ENCODE measurements at places on chromosomes 11 and 22.

DNA sequence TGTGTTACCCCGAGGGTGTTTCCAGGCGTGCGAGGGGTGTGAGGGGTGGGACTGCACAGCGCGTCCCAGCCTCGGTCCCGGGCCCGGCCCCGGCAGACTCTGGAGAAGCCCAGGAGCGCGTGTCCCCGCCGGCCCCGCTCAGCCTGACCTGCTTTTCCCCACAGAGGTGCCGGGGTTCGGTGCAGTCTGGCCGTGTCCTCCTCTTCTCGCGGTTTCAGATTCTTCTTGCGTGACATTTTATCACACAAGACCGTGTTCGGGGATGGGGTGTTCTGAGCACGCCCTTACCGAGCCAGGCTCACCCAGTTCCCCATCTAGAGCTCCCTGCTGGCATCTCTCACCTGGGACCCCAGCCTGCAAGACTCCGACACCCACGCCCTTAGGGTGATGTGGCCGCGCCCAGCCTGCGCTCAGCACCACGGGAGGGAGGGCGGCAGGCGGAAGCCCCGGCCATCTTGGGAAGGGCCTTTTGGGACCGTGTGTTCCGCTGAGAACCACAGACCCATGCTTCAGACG lies 775.6 kb downstream of the BRD1 start:
- DNase-seq: no peak

DNA sequence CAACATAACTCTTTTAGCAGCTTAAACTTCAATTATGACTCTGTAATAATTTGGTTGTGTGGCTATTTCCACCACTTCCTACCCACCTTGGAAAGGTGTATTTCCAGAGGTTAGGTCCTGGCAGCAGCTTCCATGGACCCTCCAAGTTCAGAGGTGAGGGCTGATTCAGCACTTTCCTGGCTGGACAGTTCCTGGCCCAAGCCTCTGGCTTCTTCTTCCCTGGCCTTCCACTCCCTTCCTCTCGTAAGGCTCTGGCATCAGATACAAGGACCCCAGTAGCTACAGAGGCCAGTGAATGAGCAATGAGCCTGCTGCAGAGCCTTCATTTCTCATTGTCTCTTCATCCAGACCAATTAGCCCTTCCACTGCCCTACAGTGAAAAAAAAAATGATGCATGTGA lies 98.1 kb upstream of the KIRREL3 start:
- DNase-seq: no peak

GRCh38 chr11:92762121-92762540 lies 207.3 kb upstream of the MTNR1B start:
- DNase-seq: no peak

DNA sequence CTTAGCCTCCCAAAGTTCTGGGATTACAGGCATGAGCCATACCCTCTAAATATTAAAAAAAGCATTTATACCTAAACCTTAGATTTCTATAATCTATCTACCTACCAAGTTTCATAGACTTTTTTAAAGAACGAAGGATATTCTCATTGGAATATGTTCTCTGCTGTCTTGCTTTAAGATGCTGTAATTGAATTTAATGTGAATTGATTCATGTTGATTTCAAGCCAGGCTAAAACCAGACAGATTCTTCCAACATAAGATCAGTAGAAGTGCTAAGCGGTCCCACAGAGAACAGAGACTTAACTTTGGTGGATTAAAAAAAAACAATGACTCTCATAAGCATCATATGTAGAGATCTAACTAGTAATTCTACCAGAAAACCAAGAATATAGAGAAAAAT lies 14.2 kb downstream of the KREMEN1 start:
- DNase-seq: no peak

- DNase-seq: no peak
Observed at GRCh38 chr11:134062265-134063123, 6.4 kb upstream of the JAM3 start.

- DNase-seq: no peak
Observed at GRCh38 chr22:20853236-20853660, 5.4 kb downstream of the PI4KA start.

DNA sequence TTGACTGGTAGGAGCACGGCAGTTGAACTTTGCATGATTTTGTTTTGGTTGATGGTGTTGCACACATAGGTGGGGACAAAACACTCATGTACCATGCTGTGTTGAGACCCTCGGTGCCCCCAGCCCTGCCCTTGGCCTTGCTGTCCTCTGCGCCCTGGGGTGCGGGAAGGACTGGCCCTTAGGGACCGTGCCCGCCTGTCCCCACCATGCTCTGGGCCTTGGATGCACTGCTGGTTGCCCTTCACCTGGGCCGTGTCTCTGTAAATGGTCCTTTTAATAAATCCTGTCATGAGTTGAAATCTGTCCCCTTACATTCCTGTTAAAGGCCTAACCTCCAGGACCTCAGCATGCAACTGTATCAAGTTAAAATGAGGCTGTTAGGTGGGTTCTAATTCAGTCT lies 102.3 kb upstream of the ANO1 start:
- DNase-seq: no peak

- DNase-seq: no peak
Observed at GRCh38 chr11:43947003-43947500, 4.6 kb downstream of the C11orf96 start.

- no peak for DNase-seq
Observed at GRCh38 chr11:117882311-117882905, 6.0 kb upstream of the FXYD6 start.

- no peak for DNase-seq
Observed at GRCh38 chr22:32754413-32755041, 47.0 kb upstream of the TIMP3 start.

- DNase-seq: no peak
Observed at GRCh38 chr11:130522284-130522961, 74.0 kb downstream of the ADAMTS15 start.

DNA sequence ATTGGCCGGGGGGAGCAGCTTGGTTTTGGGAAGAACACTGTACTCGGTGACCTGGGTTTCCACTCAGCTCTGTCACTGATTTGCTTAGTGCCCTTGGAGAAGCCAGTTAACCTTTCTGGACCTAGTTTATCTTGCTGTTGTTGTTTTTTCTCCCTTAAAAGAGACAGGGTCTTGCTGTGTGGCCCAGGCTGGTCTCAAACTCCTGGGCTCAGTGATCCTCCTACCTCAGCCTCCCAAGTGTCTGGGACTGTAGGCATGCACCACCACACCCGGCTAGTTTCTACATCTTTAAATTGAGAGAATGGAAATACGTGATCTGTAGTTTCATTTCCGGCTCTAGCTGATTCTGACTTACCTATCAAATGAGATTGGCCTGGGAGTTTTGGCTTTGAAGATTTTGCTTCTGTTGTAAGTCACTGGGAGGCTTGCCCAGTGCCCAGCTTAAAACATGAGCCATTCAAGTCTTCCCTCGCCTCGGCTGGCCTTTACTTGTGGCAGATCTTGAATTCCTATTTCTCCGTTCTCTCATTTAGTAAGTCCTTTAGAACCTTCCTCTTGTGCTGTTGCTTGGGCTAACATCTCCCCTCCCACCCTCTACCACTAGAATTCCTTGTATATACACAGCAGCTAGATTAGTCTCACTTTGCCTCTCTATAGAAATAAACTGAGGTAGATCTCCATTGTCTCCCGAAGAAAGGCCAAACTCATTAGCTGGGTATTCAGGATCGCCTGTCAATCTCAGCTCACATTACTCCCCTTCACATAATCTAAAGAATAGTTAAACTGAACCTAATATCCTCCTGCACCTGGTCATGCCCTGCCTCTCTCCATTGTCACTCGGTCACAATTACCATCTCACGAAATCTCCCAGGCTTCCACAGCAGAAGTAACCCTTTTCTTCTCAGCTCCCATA lies 87.7 kb upstream of the SLC25A18 start:
- DNase-seq: no peak

- DNase-seq: no peak
Observed at GRCh38 chr11:76241243-76242000, 35.1 kb upstream of the WNT11 start.

DNA sequence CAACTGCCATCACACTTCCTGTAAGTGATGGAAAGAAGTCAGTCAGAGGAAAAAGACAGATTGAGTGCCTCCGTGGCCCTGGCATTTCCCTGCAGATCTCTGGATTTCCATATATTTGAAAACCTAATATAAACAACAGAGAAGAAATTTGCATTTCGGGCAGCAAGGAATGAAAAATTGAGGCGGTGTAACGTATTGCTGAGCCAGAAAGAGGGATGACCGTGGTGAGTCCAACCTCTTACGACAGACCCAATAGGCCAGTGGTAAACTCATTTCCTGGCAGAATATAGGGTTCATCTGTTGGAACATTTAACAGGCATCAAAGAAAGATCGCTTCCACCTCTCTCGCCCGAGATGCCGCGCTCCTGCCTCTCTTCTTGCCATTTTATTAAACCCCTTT lies 336.5 kb downstream of the MIAT start:
- no peak for DNase-seq

DNA sequence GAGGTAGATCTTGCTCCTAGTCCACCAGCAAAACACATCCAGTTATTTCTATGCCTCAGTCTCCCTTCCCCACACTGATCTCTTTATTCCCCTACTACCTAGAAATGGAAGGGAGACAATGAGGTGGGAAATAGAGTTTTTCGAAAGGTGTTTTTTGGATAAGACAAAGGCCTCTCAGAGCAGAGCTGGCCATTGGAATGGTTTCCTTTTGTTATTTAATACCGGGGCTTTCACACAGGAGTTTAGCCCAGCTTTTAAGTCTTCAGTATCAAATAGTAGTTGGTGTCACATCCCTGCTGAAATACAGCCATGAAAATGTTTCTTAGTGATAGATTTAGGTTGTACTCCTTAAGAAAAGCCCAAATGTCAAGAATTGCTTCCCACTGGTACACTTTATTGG lies 65.4 kb upstream of the B3GAT1 start:
- DNase-seq: no peak

DNA sequence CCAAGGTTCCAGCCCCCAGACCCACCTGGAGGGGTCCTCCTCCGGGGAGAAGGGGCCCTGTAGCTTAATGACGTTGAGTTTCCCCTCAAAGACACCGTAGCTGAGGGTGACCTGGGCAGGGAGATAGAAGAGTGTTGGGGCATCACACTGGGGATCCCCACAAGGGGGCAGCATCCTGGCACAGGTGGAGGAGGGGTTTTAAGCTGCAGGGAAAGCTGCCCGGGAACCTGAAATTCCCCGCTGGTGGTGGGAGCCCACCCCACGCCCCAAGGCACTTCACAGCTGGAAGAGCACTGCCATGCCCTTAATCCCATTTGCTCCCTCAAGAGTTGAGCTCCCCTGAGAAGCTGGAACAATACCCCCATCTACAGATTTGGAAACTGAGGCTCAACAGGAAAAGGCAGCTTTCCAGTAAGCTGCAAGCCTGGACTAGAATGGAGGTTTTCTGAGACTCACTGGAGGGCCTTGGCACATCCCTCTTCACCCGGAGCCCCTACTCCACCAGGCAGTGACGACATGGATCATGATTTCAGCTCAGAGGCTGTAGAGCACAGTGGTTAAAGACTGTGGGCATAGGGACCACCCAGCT lies 13.7 kb downstream of the MFNG start:
- DNase-seq: peak; percentile 52

- DNase-seq: no peak
Observed at GRCh38 chr11:43467958-43468357, 109.2 kb downstream of the TTC17 start.

DNA sequence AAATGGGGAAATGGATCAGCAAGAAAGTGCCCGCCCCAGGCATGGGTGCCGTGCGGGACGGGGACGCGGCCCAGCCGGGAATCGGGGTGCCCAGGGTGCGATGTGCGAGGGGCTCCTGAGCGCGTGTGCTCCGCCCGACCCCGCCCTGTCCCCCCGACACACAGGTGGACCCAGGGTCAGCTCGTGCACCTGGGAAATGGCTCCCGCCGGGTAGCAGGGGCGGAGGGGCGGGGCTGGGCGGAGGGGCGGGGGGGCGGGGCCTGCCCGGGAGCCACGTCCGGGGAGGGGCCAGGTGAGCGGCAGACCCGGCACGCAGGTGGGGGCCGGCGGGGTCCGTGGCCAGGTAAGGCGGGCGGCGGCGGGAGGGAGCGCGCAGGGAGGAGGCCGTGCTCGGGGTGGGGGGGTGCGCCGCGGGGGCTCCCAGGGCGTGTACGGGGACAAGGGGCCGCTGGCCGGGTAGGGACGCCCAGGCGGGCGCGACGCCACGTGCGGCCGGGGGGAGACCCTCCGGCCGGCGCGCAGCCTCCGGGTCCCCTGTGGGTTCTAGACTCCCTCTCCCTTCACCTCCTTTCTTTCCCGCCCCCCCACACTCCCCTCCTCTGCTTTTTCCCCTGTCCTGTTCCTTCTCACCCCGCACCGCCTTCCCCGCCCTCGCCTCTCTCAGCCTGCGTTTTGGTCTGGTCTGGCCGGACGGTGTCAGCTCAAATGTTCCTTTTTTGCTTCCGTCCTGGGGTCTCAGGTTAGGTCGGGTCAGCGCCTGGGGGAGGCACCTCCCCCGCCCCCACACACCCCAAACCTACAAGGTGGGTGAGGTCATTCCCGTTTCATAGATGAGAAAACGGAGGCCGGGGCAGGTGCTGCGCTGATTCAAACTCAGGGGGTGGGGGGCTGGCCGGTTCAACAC lies at the start of gene ARHGAP8:
Gene ARHGAP8 (plus strand): TSS at position 291 of the 904 bp plus-strand sequence. CDS start 33,953 bp downstream, outside the sequence.
- peak; percentile 28 for DNase-seq

DNA sequence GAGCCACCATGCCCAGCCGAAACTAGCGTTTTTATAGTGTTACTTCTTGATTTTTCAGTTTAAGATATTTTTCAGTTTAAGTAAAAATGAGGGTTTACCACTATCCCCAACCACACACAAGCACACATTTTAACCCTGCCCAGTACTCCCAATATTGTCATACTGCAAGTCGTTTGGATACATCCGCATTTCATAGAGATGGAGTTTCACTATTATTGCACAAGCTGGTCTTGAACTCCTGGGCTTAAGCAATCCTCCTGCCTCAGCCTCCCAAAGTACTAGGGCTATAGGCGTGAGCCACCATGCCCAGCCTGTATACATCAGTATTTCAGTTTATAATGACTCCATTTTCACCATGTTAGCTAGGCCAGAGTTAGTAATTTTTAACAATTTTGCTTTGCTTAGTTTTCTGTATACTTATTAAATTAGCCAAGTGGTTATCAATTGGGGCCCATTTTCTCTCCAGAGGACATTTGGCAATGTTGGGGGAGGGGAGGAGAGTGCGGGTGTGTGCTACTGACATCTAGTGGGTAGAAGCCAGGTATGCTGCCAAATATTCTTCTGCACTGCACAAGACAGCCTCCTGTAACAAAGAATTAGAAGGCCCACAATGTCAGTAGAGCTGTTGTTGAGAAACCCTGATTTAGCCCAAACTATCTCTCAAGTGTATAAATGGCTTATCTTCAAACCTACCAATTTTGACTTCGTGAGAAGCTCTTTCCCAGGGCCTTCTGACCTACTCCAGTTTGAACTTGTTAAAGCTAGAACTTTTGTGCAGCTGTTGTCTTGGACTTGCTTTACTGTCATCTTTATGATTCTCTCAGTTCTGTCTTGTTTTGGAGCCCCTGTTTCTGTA lies 7.3 kb downstream of the USP47 start:
- peak; percentile 71 for DNase-seq

- peak; percentile 61 for DNase-seq
Observed at GRCh38 chr22:46058091-46058420, 81.1 kb upstream of the WNT7B start.

DNA sequence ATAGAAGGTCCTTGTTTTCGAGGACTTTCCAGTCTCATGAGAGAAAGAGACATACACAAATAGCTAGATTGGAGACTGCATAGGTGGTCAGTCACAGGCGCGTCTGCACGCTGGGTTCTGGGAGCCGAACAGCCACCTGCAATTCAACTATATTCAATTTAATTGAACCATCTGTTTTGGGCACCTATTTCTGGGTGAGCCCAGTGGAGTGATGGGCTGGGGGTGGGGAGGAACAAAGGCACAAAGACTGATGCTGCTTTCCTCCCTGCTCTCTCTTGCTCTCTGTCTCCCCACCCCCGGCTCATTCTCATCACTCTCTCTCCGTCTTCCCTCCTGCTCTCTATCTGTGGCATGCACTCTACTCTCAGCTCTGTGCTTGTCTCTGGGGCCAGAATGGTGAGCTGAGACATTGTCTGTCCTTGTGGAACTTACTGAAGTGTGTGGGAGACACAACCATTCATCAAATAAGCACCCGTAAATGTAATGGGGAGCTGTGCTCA lies 48.1 kb upstream of the B3GAT1 start:
- no peak for DNase-seq

Measured in activated CD4-positive, alpha-beta memory T cell treated with anti-CD3 and anti-CD28 coated beads for 36 hours (primary cell).